CD14-positive monocyte (primary cell): ENCODE measurements at places on chromosomes 16 and 17. TPM values are rescaled to one million over a fixed set of nuclear protein-coding genes. Genes with fewer than 3 reads are reported as not detected.
A peak's percentile ranks its signal among the peaks of the same experiment; 100 is the strongest.

GRCh38 chr17:6608321-6608720 is 32.2 kb downstream of the KIAA0753 start:
- DNase-seq: no peak

- DNase-seq: no peak
Observed at GRCh38 chr17:802901-803881, 21.0 kb downstream of the MRM3 start.

- no peak for DNase-seq
Observed at GRCh38 chr17:80722661-80723060, 178.0 kb downstream of the RPTOR start.

DNA sequence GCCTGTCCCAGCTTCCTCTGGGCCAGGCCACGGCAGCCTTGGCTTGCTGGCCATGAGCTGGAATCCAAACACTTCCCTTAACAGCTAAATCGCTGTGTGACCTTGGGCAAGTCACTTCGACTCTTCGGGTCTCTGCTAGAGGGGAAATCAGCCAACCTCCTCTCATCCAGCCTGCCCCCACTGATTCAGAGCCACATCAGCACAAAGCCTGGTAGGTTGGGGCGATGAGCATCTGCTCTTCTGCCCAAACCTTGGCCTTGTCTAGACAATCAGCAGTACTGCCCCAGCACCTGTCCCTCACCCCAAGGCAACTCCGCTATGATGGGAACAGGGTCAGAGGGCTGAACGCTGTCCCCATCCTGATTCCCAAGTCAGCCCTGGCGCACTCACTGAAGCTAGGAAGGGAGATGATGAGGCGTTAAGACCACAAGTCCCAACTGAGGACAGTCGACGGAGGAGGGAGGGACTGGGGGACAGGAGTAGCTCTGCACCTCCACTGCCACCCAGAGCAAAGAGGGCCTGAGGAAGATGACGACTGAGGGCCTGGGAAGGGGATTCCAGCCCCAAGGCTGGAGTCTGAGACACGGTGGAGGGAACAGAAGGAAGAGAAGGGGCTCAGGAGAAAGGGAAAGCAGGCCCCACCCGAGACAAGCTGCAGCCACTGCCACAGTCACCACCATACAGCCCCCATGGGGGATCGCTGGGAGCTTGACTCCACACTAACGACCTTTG is 1.3 kb downstream of the CLUH start:
- no peak for DNase-seq

GRCh38 chr17:42659079-42659931 is at the start of gene TUBG2:
Gene TUBG2, plus strand, starts transcription at chr17:42659284. Its CDS starts 220 bp downstream, at chr17:42659504.
- peak; percentile 39 for DNase-seq

GRCh38 chr17:53234138-53234537 is 588.6 kb upstream of the KIF2B start:
- DNase-seq: no peak

GRCh38 chr16:63938661-63939060 is 1183.2 kb downstream of the CDH11 start:
- DNase-seq: no peak

DNA sequence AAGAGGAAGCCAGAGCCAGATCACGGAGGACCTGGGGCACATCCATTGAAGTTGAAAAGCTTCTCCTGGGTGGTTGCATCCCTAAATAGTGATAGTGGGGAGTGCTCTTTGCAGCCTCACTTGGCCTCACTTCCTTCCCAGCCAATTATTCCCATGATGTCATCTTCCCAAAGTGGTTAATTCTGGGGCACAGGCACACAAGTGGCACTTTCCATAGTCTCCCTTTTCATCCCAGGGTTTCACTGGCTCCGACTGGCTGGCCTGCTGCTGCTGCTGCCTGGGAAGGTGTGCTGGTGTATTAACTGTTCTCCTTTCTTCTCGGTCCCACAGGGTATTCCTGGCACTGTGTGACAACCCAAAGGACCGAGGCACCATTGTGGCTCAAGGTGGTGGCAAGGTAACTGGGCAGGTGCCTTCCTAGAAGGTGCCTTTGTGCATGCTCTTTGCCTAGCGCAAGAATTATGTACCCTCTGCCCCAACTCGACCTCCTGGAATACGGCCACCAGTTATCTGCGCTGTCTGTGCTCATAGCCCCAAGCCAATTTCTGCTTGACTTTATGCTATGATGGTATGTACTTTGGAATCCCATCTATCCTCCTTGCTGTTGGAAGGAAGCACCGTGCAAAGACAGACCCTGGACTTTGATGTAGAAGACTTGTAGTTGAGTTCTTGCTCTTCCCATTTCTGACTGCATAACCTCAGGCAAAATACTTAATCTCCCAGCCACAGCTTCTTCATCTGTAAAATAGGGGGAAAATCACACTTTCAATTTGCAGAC is 18.4 kb downstream of the SLC35G3 start:
- DNase-seq: no peak

- no peak for DNase-seq
Observed at GRCh38 chr17:20242271-20242670, 225.1 kb downstream of the LGALS9B start.

Gene TSPOAP1
- 0.10 TPM for polyA plus RNA-seq

Gene KRTAP4-3
- not detected for polyA plus RNA-seq

Gene CTRB1
- polyA plus RNA-seq: not detected

Gene DUSP14
- 1.1 TPM for polyA plus RNA-seq
